NCI-H1930 (cell line): ENCODE measurements at places on chromosomes 3 and 15.
A peak's percentile ranks its signal among the peaks of the same experiment; 100 is the strongest.

DNA sequence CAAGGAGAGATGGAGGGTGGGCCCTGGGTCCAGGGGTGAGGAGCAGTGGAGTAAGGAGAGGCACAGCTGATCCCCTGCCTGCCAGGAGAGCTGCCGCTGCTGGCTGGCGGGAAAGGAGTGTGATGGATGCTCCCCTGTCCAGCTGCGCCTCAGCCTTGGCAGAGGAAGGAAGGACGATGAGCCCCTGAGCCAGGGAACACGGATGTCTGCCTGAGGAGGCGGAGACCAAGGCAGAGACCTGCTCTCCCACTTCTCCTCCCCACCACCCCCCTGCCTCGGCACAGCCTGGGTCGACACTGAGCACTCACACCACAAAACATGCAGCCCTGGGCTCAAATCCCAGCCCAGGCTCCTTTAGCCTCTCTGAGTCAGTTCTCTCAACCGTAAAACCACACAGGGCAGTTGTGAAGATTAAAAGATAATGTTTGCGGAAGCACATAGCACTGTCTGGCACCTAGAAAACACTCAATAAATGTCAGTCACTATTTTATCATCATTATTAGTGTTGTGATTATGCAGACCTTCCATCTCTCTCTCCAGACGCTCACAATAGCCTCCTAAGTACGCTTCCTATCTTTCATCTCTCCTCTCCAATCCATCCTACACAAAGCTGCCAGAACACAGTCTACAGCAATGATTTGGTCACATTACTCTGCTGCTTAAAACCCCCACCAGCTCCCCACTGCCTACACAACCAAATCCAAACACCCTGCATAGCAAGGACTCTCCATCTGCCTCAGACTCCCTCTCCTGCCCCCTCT is 52.2 kb downstream of the SEMA5B start:
- DNase-seq, result no peak

DNA sequence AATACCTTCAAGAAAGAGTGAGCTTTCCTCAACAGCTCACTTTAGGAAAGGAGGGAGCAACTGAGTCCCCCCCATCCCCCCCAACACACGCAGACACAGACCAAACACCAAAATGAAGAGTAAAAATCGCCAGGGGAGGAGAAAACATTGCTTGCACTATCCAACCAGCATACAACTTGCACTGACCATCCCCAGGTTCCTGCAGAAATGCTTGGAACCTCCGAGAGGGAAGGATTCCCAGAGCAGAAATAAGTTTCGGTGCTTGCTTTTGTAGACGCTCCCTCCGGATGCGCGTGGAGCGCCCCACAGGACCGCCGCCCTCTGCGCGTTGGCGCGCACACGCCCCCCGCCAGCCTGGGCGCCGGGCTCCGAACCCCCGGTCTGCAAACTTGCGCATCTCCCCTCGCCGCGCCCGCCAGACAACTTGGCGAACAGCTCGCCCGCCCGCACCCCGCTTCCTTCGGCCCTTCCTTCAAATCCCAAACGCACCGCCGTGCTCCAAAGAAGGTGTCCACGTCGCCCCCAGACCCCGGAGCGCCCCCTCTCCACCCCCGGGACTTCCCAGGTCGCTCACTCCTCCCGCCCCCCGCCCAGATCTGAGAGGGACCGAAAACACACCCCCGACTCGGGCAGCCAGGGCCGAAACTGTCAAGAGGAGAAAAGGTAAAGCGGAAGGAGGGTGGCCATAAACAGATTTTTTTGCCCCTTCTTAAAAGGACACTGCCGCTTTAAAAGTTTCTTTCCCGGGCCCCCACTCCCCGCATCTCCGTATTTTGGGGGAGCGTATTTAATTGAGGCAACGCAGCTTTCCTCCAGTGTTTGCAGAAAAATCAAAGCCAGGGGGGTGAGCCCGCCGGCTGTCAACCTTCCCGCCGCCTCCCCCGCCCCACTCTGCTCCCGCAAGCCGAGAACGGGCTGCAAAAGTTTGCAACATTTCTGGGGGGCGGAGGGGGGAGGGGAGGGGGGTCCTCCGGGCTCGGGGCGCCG is 859 bp downstream of the RORA start:
- DNase-seq, result no peak

- DNase-seq, result no peak
These were observed 29.9 kb downstream of the MBNL1 start for GRCh38 chr3:152298393-152299248.

GRCh38 chr15:47718497-47719437 is 1.5 kb downstream of the SEMA6D start:
- DNase-seq, result peak; percentile 5

GRCh38 chr3:32569540-32570420 is 878 bp downstream of the DYNC1LI1 start:
- DNase-seq, result no peak

DNA sequence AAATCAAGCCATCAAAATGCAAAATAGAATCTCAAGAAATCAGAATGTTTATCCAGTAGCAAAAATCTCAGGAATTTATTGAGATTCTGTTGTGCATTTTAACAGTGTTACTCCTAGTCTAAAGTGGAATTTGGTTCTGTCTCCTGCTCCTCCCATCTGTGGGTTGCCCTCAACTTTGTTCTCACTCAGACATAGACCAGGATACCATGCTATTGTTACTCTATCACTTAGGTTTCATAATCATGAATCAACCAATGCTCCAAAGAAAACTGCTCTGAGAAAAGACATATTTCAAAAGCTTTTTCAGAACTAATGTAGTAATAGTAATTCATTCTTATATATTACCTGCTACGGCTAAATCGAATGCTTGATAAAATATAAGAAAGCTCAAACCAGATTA is 274.7 kb downstream of the RBMS3 start:
- DNase-seq, result no peak
